Stimulated activated CD8-positive, alpha-beta memory T cell treated with anti-CD3 and anti-CD28 coated beads, Interleukin-7, amount 100 ng/mL, for 1 hour (primary cell): ENCODE measurements at places on chromosomes 12 and 14.
A peak's percentile ranks its signal among the peaks of the same experiment; 100 is the strongest.

- no peak for DNase-seq
These were observed 88.1 kb downstream of the DNAI7 start for GRCh38 chr12:25106818-25107217.

GRCh38 chr12:68482660-68483059, 128.0 kb upstream of the RAP1B start:
- DNase-seq: no peak

DNA sequence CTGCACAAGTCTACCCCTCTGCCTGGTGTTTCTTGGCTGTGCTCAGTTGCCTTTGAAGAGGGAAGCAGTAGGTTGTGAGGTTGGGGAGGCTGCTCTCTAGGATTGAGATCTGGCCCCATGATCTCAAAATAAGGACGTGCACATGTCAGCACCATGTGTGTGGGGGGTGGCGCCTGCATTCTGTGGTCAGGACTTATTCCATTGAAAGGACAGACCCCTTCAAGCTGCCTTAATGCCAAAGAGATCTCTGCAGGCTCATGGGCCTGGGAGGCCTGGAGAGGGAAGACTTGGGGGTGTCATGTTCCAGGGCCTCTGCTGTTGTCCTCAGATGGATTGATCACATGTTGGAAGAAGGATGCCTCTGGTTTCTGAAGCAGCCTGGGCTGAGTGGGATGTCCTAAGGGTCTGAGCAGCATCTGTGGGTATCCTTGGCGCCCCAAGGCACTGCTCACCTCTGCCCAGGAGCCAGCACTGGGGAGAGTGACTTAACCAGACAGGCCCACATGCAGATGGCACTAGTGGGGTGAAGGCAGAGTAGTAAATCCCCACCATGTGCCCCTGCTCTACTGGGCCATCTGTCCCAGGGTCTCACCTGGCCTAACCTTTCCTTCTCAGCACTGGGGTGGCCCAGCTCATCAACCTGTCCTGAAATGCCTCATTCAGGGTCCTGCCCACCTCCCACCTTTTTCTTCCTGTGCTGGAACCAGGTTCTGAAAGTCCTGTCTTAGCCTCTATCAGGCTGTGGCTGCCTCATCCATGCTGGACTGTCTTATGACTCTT, 118.9 kb downstream of the ADGRD1 start:
- DNase-seq: no peak

- no peak for DNase-seq
These were observed 652.9 kb upstream of the FLRT2 start for GRCh38 chr14:84877061-84877460.

DNA sequence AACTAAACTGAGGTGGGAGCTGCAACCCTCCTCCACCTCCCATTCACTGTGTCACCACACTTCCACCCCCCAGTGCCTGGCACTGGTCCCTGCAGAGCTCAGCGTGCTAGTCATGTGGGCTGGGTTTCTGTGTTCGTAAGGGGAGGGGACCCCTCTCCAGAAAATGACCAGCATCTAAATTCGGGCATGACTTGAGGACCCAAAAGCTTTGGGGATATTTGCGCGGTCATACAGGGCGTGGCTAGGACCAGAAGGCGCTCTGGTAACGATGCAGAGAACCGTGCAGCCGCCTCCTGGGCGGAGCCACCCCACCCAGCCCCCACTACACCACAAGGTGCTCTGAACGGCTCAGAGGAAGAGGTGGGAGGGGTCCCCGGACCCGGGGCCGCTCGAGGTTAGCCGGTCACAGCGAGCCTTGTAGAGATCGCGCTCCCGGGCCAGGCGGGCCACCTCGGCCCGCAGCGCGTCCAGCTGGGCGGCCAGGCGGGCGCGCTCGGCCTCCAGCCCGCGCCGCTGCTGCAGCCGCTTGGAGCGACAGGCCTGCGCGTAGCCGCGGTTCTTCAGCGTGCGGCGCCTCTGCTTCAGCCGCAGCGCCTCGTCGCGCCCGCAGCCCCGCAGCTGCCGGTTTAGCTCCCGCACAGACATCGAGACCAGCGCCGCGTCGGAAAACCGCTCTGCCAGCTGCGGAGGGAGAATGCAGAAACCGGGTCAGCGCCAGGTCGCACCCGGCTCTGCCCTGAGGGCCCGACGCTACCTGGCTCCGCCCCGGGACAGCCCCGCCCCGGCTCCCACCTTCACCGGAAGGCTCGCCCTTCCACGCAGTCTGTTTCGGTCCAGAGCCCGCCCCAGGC, 9.8 kb downstream of the CPNE6 start:
- peak; percentile 34 for DNase-seq

GRCh38 chr12:96471368-96472050, 17.9 kb upstream of the CFAP54 start:
- DNase-seq: no peak

DNA sequence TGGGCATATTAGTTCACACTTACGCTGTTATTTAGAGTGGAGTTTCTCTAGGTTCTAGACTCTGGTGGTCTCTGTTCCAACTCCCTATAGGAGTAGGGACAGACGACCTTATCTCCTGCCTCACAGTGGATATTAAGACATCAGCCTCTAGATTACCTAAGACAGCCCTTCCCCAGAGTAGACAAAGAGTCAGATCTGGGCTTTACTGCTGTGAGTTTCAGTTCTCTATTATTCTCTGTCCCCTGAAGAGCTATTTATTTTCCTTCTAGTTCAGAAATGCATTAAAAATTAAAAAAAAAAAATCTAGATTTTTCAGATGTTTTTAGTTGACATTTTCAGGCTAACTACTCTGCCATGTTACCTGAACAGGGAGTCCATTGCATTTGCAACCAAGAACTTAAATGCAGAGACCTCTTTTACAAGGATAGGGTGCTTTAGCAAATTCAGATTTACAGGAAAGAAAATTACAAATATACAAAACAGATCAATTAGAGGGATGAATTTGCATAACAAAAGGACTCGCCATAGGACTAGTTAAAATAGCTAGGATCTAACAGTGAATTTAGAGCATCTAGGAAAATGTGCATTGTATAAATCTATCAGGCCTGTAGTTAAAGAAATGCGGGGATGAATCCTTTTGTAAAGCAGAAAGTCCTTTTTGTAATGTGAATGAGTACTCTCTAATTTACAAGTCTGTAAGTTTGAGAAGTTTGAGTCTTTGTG, 381.4 kb downstream of the APAF1 start:
- no peak for DNase-seq

DNA sequence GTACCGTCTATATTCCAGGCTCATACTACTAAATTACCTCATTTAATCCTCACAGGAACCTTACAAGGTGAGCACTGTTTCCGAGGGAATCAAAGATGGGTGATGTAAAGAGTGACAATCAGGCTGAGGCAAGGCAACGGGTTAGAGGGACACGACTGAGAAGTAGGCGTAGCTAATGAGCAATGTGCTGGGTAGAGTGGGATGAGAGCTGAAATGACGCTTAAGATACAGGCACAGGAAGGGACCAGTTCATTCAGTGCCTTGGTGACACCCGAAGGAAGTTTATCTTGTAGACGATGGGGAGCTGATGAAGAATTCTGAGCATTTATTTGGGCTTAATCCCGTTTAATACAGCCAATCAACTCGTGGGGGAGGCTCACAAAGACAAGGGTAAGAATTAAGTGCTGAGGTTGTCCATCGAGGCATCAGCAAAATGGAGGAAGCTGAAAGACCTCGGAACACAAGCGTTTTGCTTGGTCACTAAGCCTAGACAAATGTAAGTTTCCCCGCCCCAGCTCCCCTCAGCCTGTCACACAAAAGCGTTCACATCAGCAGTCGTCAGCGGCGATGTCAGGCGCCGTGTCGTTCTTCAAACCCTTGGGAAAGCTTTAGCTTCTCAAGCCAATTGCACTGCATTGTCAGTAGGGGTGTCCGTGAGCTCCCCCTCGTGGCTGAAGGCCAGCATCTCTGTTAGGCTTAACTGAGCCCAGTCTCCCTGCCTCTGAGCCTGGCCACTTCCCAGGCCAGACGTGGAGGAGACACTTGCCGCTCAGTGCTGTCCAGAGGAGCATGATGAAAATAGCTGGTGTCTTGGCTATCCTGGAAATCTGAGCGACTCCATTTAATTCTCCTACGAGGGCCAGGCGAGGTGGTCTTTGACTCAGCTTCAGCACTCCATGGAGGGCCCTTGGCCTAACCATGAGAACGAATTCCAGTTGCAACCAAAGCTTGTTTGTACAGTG, 288.5 kb upstream of the G2E3 start:
- DNase-seq: no peak

GRCh38 chr14:29569194-29569593, 358.5 kb downstream of the PRKD1 start:
- DNase-seq: no peak

DNA sequence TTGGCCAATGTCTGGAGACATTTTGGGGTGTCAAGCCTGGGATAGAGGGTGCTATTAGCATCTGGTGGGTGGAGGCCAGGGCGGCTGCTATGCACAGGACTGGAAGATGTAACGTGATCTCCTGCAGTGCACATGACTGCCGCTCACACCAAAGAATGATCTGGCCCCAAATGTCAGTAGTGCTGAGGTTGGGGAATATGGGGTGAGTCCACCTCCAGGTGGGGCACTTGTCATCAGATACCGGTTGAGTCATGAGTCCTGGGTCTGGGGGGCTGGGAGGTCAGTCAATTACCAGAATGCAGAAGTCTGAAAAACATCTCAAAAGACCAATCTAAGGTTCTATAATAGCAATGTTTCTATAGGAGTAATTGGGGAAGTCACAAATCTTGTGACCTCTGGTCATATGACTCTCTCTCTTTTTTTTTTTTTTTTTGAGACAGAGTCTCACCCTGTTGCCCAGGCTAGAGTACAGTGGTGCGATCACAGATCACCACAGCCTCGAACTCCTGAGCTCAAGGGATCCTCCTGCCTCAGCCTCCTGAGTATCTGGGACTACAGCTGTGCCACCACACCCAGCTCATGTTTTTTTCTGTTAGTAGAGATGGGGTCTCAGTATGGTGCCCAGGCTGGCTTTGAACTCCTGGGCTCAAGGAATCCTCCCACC, 6.0 kb upstream of the SDSL start:
- no peak for DNase-seq

DNA sequence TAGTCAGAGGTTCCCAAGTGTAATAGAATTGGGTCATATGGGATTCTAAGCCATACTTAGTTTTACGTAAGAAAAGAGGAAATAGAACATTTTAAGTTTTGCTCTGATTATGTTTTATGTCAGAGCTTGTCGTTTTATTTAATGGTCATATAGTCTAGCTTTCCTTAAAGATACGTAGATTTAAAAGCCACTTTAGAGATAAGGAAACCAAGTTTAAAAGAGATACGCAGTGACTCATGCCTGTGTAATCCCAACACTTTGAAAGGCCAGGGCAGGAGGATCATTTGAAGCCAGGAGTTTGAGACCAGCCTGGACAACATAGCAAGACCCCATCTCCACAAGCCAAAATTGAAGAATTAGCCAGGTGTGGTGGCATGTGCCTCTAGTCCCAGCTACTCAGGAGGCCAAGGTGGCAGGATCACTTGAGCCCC, 19.5 kb downstream of the MAPK1IP1L start:
- no peak for DNase-seq

GRCh38 chr14:94293578-94293924, 483 bp upstream of the SERPINA10 start:
- no peak for DNase-seq

GRCh38 chr12:116919247-116919661, 8.5 kb downstream of the FBXW8 start:
- no peak for DNase-seq

- no peak for DNase-seq
These were observed 18.3 kb downstream of the SLC25A47 start for GRCh38 chr14:100341301-100342031.

DNA sequence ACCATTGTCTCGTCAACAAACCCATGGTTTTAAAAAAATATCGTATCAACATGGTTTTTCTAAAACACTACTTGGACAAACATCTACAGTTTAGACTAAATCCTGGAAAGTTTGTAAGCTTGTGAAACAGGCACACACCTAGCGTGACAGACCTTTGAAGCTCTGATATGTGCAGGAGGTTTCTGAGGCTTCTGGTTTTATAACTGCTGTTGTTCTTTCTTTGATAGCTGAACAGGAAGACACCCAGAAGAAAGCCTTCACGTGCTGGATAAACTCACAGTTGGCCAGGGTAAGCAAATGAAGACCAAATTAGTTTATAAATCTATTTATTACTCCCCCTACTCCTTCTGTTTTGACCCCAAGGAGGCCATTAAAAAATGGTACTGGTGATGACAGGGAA, 87.6 kb downstream of the SYNE2 start:
- no peak for DNase-seq

GRCh38 chr14:61486930-61487495, 165.6 kb downstream of the PRKCH start:
- DNase-seq: no peak

DNA sequence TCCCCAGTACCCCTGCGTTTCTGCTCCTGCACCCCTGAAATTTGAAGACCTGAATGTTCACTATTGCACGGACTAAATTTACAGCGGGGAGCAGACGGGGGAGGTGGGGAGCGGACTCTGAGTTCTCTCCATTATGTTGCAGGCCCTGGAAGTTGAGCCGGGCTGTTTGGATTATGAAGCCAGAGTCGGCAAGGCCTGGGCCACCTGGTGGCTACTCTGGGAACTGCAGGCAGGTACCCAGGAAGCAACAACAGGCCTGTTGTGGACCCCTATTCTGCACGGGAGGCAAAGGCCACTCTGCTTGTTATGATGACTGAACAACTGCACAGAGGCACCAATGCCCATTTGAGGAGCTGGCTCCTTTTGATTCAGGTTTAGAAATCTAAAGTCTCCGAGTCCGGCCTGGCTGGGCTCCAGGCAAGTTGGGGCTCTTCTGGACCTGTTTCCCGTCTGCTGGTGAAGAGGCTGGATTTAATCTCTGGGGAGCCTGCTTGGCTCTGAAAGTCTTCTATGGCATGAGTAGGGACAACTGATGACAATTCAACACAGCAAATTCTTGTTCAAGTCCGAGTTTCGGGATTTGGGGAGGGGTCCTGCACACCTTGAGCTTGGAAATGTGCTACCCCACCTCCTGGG, 34.1 kb upstream of the FAM181A start:
- DNase-seq: peak; percentile 63
